ENCODE measurements at places on chromosomes 16 and 17. TPM values are rescaled to one million over a fixed set of nuclear protein-coding genes. Genes with fewer than 3 reads are reported as not detected.

GRCh38 chr17:81561494-81561885 is 9.3 kb upstream of the FAAP100 start:
- H3K27ac ChIP-seq = no peak overlapping the region
- H3K36me3 ChIP-seq = peaks cover 17% of the 10 kb centered on the region
- DNase-seq = no peak
- no peaks in the 10 kb centered on the region for H3K4me1 ChIP-seq
- no peak overlapping the region for H3K4me3 ChIP-seq

DNA sequence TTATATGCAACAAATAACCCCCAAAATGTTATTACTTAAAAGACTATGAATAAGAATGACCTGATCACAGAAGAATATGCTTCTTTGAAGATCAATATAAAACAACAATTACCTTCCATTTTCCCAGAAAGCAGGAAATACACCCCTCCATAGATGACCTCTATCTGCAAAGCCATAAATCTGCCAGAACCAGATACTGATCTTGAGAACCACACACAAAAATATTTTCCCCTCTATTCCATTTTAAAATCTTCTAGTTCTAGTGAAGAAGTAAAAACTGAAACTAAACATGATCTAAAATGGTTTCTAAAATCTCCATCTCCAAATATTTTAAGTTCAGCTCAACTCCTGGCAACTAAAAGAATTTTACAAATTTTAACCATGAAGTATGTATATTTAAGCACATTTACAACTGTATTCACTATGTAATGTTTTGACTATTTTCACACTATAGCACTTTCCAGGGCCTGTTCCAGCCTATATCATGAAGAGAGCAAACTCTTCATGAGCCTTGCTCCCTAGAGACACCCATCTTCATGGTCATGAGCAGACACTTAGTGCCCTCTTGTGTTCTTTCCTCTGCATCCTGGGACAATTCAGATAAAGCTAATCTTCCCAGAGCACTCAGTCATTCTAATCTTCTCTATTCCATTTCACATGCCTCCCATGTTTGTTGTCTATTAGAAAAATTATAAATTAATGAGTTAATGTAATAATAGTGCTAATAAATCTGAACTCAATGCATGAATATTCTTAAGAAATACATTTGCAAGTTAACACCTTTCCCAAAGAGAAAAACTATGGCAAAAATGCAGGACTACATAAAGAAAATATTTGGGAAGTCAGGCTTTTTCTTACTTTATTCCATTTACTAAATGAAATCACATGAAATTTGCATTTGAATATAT is 87.0 kb downstream of the HELZ start:
- H3K27me3 ChIP-seq = no peaks in the 10 kb centered on the region
- peak overlapping the region; percentile 0 for H3K27ac ChIP-seq
- no peak overlapping the region for H3K4me3 ChIP-seq

Gene KIF19
- 1.7 TPM for total RNA-seq

GRCh38 chr16:57226701-57227621 is 18.1 kb upstream of the ARL2BP start:
- no peaks in the 10 kb centered on the region for H3K27me3 ChIP-seq
- H3K36me3 ChIP-seq = peaks cover 13% of the 10 kb centered on the region
- H3K27ac ChIP-seq = no peak overlapping the region
- H3K4me3 ChIP-seq = no peak overlapping the region
- no peak for DNase-seq

DNA sequence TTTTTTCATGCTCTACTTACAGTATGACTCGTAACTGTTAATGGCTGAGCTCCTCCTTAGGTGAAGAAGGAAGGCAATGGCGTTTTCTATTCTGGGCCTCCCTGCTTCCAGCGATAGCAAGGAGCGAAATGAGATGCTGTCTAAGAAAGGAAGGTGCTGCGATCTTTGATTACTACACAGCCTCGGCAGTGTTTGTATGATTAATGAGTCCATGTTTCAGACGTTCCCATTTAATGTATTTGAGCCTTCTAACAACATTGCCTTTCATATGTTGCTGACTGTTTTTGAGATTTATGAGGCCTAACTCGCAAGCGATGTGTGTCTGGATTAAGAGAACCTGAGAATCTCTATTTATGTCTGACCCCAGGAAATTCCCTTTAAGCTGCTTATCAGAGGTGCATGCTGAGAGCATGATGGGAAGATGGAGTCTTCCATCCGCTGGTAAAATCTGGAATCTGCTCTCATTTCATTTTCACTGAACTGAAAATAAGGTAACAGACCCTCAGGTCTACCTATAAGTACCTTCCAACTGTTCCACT is 403.4 kb downstream of the WWOX start:
- H3K4me3 ChIP-seq = no peak overlapping the region
- no peaks in the 10 kb centered on the region for H3K36me3 ChIP-seq
- no peak for DNase-seq
- no peaks in the 10 kb centered on the region for H3K27me3 ChIP-seq
- peaks cover 16% of the 10 kb centered on the region for H3K4me1 ChIP-seq

Gene MT1F
- total RNA-seq = 6.3 TPM

Gene C17orf67
- total RNA-seq = 1.1 TPM

DNA sequence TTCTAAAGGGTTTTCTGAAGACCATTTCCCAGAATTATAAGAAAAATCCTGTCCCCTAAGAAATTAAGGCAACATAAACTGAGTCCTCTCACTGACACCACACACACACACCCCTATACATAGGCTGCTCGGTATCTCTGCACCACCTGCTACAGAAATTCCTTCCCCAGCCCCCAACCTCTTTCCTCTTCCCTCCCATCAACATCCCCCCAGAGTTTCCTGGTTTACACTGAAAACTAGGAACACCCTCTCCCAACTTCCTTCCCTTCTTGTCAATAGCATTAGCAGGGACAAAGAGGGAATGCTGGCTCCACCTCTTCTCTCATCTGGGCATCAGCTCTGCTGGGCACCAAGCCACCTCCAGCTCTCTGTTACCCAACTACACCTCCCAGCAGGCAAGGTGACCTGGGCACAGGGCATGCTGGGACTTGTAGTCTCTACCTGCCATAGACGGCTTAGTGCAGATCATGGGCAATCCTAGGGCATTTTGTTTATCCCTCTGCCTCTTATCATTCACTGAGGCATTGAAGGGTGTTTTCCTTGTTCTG is 15.7 kb downstream of the CAVIN1 start:
- peaks cover 16% of the 10 kb centered on the region for H3K27me3 ChIP-seq
- DNase-seq = no peak
- no peaks in the 10 kb centered on the region for H3K36me3 ChIP-seq
- no peak overlapping the region for H3K27ac ChIP-seq

DNA sequence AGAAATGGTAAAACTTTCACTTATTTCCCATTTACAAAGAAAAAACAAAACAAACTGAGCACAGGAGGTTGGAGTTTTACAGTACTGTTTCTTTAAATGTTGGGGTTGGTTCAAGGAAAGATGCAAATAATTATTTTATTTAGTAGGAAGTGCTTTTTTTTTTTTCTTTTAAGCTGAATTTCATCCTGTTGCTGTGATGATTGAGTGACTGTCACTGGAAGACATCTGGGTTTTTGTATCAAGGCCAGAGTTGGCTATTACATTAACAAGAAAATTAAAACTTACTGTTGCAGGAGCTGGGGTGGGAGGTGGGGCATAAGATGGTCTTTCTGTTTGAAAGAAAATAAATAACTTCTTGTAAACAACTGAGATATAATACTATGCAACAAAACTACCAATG is 2.3 kb downstream of the SMARCE1 start:
- H3K36me3 ChIP-seq = peaks cover 22% of the 10 kb centered on the region
- peak overlapping the region; percentile 20 for H3K4me3 ChIP-seq
- no peaks in the 10 kb centered on the region for H3K27me3 ChIP-seq
- peak overlapping the region; percentile 10 for H3K27ac ChIP-seq
- no peak for DNase-seq

GRCh38 chr16:46649588-46650253 is 28.5 kb upstream of the SHCBP1 start:
- H3K27ac ChIP-seq = no peak overlapping the region
- H3K36me3 ChIP-seq = peaks cover 2% of the 10 kb centered on the region
- no peaks in the 10 kb centered on the region for H3K27me3 ChIP-seq
- DNase-seq = no peak
- H3K4me1 ChIP-seq = peaks cover 5% of the 10 kb centered on the region
- no peak overlapping the region for H3K4me3 ChIP-seq

DNA sequence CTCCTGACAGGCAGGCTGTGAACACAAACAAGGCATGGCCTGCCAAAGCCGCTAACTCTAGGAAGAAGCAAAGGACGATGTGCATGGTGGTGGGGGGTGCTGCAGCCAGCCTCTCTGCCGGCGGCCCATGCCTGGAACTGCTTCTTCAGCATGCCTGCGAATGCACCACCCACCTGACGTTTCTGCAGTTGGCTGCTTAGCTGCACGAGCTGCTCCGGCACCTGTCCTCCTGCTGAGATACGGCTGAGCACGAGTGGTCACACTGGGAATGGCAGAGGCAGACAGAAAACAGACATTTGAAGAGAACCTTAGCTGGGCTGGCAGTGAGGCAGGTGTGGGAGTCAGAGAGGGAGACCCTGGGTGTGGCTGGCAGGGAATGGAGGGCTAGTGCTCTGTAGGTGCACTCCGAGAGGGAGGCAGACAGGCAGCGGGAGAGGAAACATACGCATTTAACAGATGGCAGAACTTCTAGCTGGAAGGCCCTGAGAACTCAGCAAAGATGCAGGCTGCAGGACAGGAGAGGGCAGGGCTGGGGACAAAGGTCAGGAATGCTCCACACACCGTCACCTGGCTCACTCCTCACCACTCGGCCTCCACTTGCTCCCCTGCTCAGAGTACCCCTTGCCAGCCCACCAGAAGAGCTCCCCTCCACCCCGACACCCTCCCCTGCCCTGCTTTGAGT is 5.2 kb downstream of the FLCN start:
- H3K4me3 ChIP-seq = no peak overlapping the region
- H3K36me3 ChIP-seq = peaks cover 13% of the 10 kb centered on the region
- DNase-seq = no peak
- peaks cover 15% of the 10 kb centered on the region for H3K4me1 ChIP-seq
- peak overlapping the region; percentile 77 for H3K27ac ChIP-seq
- no peaks in the 10 kb centered on the region for H3K27me3 ChIP-seq

- DNase-seq = no peak
- H3K36me3 ChIP-seq = peaks cover 5% of the 10 kb centered on the region
- H3K4me3 ChIP-seq = peak overlapping the region; percentile 69
- no peak overlapping the region for H3K27ac ChIP-seq
Observed at GRCh38 chr16:31107465-31107867, 720 bp upstream of the BCKDK start.

GRCh38 chr16:3841729-3842508 is 38.6 kb downstream of the CREBBP start:
- no peak for DNase-seq
- H3K36me3 ChIP-seq = peaks cover 6% of the 10 kb centered on the region
- H3K27me3 ChIP-seq = no peaks in the 10 kb centered on the region
- H3K27ac ChIP-seq = no peak overlapping the region

GRCh38 chr17:21212826-21213637 is 929 bp downstream of the TMEM11 start:
- H3K27me3 ChIP-seq = no peaks in the 10 kb centered on the region
- DNase-seq = no peak
- peak overlapping the region; percentile 98 for H3K27ac ChIP-seq
- peaks cover 2% of the 10 kb centered on the region for H3K36me3 ChIP-seq
- H3K4me3 ChIP-seq = peak overlapping the region; percentile 82
- H3K4me1 ChIP-seq = peaks cover 26% of the 10 kb centered on the region

- DNase-seq = no peak
- no peaks in the 10 kb centered on the region for H3K4me1 ChIP-seq
Observed at GRCh38 chr17:61970030-61970429, 42.2 kb upstream of the INTS2 start.

- H3K36me3 ChIP-seq = peaks cover 1% of the 10 kb centered on the region
- H3K4me1 ChIP-seq = peaks cover 3% of the 10 kb centered on the region
- no peak overlapping the region for H3K4me3 ChIP-seq
Observed at GRCh38 chr17:66733759-66734158, 101.2 kb upstream of the CACNG5 start.

Gene SOX8
- 6.7 TPM for total RNA-seq

GRCh38 chr17:74132354-74132753 is 71.1 kb upstream of the RPL38 start:
- H3K27me3 ChIP-seq = peaks cover 6% of the 10 kb centered on the region
- peaks cover 11% of the 10 kb centered on the region for H3K4me1 ChIP-seq
- peak overlapping the region; percentile 56 for H3K27ac ChIP-seq
- H3K4me3 ChIP-seq = no peak overlapping the region
- H3K36me3 ChIP-seq = no peaks in the 10 kb centered on the region

DNA sequence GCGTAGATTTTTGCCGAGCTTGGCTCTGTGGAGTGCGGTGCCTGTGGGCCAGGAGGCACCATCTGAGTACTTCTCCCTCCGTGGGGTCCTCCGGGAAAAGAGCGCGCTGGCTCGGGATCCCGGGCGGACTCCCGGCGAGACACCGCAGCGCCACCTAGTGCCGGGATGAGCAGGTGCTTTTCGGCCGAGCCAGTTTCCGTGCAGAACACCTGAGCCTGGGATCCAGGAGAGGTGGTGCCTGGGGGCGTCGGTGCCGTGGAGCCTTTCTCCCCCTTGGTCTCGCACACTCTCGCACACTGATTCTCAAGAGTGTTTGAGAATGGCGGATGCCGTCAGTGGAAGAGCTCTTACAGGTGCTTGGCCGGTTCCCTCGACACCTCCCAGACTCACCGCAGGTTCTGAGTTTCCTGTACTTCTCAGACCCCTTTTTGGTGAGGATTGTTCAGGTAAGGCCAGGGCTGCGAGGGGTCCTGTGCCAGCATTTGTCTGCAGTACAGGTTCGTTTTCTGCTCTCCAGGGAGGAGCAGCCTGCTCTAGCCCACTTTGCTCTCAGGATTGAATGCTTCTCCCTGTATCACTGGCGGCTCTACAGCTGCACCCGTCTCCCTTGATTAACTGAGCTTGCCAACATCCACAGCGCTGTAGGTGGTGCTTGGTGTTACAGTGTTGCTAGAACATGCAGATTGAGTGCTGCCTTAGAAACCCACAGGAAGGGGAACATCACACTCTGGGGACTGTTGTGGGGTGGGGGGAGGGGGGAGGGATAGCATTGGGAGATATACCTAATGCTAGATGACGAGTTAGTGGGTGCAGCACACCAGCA is 23.3 kb downstream of the TBCD start:
- H3K27ac ChIP-seq = no peak overlapping the region
- no peaks in the 10 kb centered on the region for H3K27me3 ChIP-seq
- H3K4me1 ChIP-seq = peaks cover 2% of the 10 kb centered on the region
- H3K4me3 ChIP-seq = no peak overlapping the region
- H3K36me3 ChIP-seq = peaks cover 26% of the 10 kb centered on the region
- DNase-seq = peak; percentile 53

Gene EVPLL
- total RNA-seq = not detected

DNA sequence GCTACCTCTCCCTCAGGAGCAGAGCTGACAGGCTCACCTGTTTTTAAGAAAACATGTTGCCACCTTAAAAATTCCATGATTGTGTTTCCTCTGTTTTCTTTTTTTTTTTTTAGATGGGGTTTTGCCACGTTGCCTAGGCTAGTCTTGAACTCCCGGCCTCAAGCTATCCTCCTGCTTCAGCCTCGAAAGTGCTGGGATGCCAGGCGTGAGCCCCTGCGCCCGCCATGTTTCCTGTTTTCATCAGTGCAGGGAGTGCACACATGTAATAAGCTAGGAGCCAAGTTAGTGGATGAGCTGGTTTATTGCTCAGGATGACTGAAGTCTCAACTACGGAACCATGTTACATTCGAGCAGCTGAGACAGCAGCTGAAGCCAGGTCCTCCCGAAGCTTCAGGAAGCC is 13.6 kb downstream of the MRM3 start:
- H3K4me3 ChIP-seq = no peak overlapping the region
- H3K4me1 ChIP-seq = peaks cover 2% of the 10 kb centered on the region
- H3K27ac ChIP-seq = peak overlapping the region; percentile 41
- no peaks in the 10 kb centered on the region for H3K27me3 ChIP-seq
- H3K36me3 ChIP-seq = peaks cover 8% of the 10 kb centered on the region
- no peak for DNase-seq
